WTC11 (cell line): ENCODE measurements at places on chromosomes 13 and 19. TPM values are rescaled to one million over a fixed set of nuclear protein-coding genes. Genes with fewer than 3 reads are reported as not detected.
A peak's percentile ranks its signal among the peaks of the same experiment; 100 is the strongest.

FAM83E gene
- 6.6 to 8.8 TPM (median 6.8 TPM) in 3 replicates for total RNA-seq

DNA sequence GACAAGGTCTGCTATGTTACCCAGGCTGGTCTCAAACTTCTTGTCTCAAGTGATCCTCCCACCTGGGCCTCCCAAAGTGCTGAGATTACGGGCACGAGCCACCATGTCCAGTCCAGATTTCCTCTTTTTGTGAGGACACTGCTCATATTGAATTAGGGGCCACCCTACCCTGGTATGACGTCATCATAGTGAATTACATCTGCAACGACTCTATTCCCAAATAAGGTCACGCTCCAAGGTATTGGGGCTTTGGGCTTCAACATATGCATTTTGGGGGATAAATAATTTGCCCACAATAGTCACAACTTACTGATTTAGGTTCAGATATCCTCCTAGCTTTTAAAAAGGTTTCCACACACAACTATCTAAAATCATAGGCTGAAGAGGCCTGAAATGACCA is 9.5 kb downstream of the SLC15A1 start:
- H3K4me3 ChIP-seq, result no peak overlapping the region
- peaks cover 26% of the 10 kb centered on the region for H3K36me3 ChIP-seq
- H3K27ac ChIP-seq, result no peak overlapping the region
- DNase-seq, result no peak
- H3K4me1 ChIP-seq, result peaks cover 4% of the 10 kb centered on the region; the same call in 1 of the 2 replicates

ZFP14 gene
- total RNA-seq, result 7.9 to 9.6 TPM (median 8.5 TPM) in 3 replicates

DNA sequence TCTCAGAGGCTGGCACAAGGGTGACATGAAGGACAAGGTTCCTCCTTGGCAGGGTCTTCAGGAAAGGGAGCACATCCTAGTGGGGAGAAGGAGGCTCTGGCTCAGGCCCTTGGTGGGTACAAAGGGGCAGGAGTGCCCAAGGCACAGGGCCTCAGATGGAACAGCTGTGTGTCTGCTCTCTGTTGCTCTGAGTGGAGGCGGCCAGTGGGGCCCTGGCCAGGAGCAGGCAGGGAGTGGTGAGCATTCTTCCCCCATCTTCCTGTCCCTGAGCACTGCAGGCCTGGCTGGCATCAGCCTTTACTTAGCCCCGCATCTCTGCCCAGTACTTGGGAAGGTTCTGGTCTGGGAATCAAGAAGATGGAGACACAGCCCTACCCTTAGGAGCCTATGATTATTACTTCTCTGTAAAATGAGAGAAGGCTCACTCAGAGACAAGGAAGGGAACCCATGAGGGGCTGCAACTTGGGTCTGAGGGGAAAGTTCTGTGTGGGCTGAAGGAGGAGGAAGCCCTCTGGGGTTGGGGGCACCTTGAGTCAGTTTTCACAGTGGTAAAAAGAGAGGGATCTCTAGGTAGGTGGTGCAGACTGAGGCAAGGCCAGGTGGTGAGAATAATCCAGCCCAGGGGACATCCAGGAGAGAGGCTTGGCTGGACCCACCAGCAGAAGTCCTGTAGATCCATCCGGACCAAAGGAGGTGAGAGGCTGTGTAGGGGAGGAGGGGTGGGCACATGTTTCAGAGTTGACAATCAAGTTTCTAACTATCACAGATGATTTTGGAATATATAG is 173.5 kb downstream of the TSHZ3 start:
- H3K27me3 ChIP-seq, result no peaks in the 10 kb centered on the region; the same call in 1 of the 2 replicates
- H3K4me1 ChIP-seq, result peaks cover 14% of the 10 kb centered on the region
- peaks cover 3% of the 10 kb centered on the region; the same call in 1 of the 2 replicates for H3K36me3 ChIP-seq
- no peak overlapping the region for H3K27ac ChIP-seq
- no peak overlapping the region for H3K4me3 ChIP-seq

- H3K27ac ChIP-seq, result no peak overlapping the region
- DNase-seq, result peak; percentile 84
- H3K36me3 ChIP-seq, result peaks cover 6% of the 10 kb centered on the region
- no peak overlapping the region for H3K4me3 ChIP-seq
- no peaks in the 10 kb centered on the region; the same call in 1 of the 2 replicates for H3K27me3 ChIP-seq
Observed at GRCh38 chr19:2274931-2275535, 6.9 kb downstream of the PEAK3 start.

- H3K27ac ChIP-seq, result no peak overlapping the region
- H3K36me3 ChIP-seq, result 0 out of 2 replicates have a peak, but pooled peaks cover 3% of the 10 kb centered on the region
- DNase-seq, result no peak
- H3K27me3 ChIP-seq, result no peaks in the 10 kb centered on the region
Observed at GRCh38 chr13:54162069-54162468, 1133.5 kb downstream of the OLFM4 start.

DNA sequence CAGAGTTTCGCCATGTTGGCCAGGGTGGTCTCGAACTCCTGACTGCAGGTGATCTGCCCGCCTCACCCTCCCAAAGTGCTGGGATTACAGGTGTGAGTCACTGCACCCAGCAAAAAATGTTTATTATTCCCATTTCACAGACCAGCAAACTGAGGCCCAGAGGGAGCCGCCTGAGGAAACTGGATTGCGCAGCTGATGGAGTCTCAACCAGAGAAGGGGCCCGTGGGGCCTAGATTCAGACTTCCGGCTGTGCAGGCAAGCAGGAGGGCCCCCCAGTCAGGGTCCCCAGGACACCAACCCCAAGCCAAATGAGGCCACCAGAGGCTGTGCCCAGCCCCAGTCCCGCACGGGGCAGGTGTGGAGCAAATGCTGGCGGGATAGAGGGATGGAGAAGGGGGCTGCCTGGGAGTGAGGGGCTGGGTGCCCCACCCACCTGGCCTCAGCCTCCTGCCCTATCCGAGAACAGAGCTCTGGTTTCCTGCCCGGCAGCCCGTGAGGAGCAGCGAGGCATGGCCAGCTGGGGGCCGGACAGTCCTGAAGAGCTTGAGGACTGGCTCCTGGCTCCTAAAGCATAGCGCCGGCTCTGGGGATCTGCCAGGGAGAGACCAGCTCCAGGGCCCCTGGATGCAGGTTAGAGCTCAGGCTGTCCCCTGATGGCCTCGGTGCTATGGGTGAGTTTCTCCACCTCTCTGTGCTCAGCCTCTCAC is 22.0 kb downstream of the MISP start:
- H3K27me3 ChIP-seq, result no peaks in the 10 kb centered on the region
- no peak overlapping the region for H3K27ac ChIP-seq
- DNase-seq, result peak; percentile 64

VSTM2B gene
- 1.7 to 3.2 TPM (median 2.2 TPM) in 3 replicates for total RNA-seq

ZBTB32 gene
- 0.11 to 0.34 TPM (median 0.18 TPM) in 3 replicates for total RNA-seq

SUGP2 gene
- 156 to 160 TPM (median 156 TPM) in 3 replicates for total RNA-seq

GRCh38 chr19:1275260-1275975 is at the start of gene FAM174C:
Gene FAM174C (plus strand): TSS chr19:1275530. CDS start chr19:1275550, 20 bp downstream.
- peaks cover 40% of the 10 kb centered on the region for H3K36me3 ChIP-seq
- peak within 1 kb of the TSS; percentile 71 for H3K4me3 ChIP-seq
- peaks cover 34% of the 10 kb centered on the region for H3K4me1 ChIP-seq
- peak within 1 kb of the TSS; percentile 95 for H3K27ac ChIP-seq

DNA sequence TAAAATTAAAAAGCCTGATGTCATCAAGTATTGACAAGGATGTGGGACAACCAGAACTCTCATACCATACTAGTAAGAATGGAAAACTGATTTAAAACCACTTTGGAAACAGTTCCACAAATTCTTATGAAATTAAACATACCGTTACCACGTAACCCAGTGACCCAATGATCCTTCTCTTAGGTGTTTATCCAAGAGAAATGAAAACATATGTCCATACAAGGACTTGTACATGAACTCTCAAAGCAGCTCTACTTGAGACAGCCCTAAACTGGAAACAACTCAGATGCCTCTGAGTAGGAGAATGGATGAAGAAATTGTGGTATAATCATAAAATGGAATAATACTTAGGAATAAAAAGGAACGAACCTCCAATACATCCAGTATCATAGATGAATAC is 27.6 kb downstream of the SLC6A16 start:
- H3K27ac ChIP-seq, result no peak overlapping the region
- no peak for DNase-seq
- no peaks in the 10 kb centered on the region for H3K36me3 ChIP-seq
- H3K27me3 ChIP-seq, result peaks cover 4% of the 10 kb centered on the region
- no peak overlapping the region for H3K4me3 ChIP-seq

GRCh38 chr19:15045506-15045905 is 3.8 kb upstream of the CASP14 start:
- H3K4me1 ChIP-seq, result no peaks in the 10 kb centered on the region
- no peak for DNase-seq
- H3K27ac ChIP-seq, result no peak overlapping the region
- no peak overlapping the region for H3K4me3 ChIP-seq
- H3K27me3 ChIP-seq, result peaks cover 18% of the 10 kb centered on the region; the same call in 1 of the 2 replicates

PLIN5 gene
- 3.3 to 4.2 TPM (median 3.9 TPM) in 3 replicates for total RNA-seq
